ENCODE measurements at places on chromosomes 6 and 20.

DNA sequence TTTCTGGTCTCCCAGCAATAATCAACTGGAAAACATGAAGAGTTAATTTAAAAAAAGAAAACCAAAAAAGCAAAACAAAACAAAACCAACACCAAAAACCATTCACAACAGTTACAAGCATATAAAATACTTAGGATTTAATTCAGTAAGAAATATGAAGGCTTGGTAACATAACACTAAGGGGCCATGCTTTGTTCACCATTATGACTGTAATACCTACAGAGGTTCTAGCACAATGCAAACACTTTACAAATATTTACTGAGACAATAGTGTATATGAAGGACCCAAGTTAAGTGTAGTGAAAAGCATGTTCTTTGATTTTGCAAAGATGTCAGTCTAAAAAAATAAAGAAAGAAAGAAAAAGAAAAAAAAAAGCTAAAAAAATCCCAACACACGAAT is 109.8 kb upstream of the EMILIN3 start:
- no peak for DNase-seq

DNA sequence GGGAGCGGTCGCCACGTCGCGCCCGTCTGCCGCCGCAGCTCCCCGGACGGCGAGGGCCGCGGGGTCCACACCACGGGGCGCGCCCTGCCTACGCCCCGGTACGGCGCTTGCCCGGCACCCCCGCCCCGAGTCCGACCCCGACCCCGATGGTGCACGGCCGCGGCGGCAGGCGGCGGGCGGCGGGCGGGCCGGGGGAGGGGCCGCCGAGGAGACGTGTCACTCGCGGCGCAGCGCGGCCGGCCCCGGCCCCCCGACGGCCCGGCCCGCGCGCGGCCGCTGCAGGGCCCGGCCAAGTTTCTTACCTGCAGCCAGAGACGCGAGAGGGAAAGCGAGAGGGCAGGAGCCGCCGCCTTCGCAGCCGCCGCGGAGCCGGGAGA is 328 bp downstream of the RRBP1 start:
- peak; percentile 48 for DNase-seq

GRCh38 chr6:26249957-26250697 is 114.9 kb upstream of the BTN3A2 start:
- peak; percentile 79 for DNase-seq

GRCh38 chr20:24998631-24999445 is 6.3 kb upstream of the APMAP start:
- DNase-seq: no peak

GRCh38 chr6:138541823-138542481 is 42.7 kb upstream of the NHSL1 start:
- DNase-seq: no peak

All from stimulated activated naive CD4-positive, alpha-beta T cell (primary cell).